ENCODE measurements at places on chromosomes 4 and X. TPM values are rescaled to one million over a fixed set of nuclear protein-coding genes. Genes with fewer than 3 reads are reported as not detected.

- DNase-seq: no peak
Measured at GRCh38 chrX:39133971-39134370, 332.7 kb downstream of the MID1IP1 start.

DNA sequence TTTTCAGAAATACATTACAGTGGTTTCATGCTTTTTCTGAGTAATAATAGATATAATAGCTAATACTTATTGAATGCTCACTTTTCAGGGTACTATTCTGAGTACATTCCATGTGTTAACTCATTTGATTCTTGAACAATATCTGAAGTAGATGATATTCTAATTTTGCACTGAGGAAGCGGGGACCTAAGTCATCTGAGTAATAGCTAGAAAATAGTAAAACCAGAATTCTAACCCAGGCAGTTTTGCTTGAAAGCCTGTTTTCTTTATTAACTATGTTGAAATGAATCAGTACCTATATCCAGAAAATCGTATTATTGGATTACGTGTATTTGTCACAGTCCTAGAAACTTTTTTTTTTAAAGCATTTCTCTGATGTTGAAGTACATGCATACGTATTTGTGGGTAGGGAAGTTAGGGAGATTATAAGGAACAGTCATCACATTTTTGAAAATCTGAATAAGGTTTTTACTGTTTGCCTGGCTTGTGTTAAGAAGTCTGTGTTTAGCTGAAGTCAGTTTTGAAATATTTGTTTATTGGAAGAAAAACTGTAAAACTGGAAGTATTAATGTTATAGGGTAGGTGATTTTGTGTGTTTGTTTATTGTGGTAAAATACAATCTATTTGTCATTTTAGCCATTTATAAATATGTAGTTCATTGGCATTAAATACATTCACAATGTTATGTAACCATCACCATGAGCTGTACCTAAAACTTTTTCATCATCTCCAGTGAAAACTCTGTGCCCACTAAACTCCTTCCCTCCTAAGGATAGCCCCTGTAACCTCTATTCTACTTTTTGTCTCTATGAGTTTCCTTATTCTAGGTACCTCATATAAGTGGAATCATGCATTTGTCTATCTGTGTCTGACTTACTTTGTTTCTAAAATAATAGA is 55.3 kb downstream of the FIP1L1 start:
- no peak for DNase-seq

DNA sequence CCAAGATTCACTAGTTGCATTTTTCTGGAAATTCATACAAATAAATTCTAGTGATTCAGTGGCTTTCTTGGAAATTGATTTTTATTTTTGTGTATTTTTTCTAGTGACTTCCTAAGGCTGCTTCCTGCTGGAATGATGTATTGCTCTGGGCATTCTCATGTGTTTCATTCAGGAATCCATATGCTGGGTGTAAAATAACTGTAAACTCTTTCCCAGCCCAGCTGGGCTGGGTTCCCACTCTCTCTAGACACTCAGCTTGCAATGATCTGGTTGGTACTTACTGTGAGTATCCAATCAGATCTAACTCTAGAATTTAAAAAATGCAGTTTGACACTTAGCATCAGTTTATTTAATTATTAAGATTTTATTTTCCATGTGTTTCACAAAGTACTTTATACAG is 882.2 kb downstream of the STIM2 start:
- DNase-seq: no peak

GRCh38 chr4:145890689-145891088 is 47.9 kb downstream of the ZNF827 start:
- DNase-seq: no peak

- DNase-seq: no peak
Measured at GRCh38 chr4:117987464-117987863, 46.8 kb upstream of the NDST3 start.

GRCh38 chr4:147610686-147611085 is 6.5 kb upstream of the TMEM184C start:
- no peak for DNase-seq

DNA sequence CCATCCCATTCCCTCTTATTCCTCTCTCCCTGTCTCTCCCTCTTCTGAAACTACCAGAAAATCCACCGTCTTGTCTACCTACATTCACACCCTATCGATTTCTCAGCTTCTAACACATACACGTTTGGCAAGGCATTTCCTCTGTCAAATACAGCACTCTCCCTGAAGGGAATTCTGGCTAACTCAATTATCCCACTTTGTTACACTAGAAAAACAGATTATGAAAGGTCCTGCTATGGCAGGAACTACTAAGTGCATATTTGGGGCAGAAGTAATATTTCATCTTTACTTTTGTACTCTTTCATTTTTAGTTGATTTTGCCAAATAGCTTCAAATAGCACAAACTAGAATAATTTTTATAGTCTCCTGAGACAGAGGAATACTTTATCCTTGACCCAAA is 46.6 kb upstream of the KLHL8 start:
- no peak for DNase-seq

- DNase-seq: no peak
Measured at GRCh38 chrX:153435845-153436244, 10.0 kb downstream of the TREX2 start.

GRCh38 chr4:117357437-117357836 is 272.1 kb upstream of the TRAM1L1 start:
- no peak for DNase-seq

GRCh38 chrX:136220951-136221350 is 30.2 kb downstream of the MAP7D3 start:
- DNase-seq: no peak

DNA sequence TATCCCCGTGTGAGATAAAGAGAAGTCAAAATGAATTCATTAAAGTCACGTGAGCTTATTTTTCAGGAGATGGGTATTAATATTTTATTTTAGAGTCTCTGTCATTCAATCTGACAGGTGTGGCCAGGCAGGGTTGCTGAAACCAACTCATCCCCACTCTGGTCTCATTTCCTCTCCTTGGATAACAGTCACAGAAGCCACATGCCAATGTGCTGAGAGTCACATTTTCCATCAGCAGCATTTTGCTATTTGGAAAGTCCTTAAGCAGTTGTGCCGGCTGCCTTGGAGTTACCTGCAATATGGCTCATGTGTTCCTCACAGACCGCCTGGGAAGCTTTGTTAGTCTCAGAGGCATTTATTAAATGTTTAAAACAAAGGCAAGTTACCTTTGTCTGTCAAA is 302.3 kb downstream of the DCHS2 start:
- no peak for DNase-seq

- DNase-seq: peak; percentile 74
Measured at GRCh38 chrX:101450961-101451360, 34.3 kb upstream of the ARMCX4 start.

GRCh38 chr4:5222951-5223350 is 171.7 kb downstream of the STK32B start:
- DNase-seq: no peak

GRCh38 chr4:46844325-46844917 is 64.6 kb downstream of the COX7B2 start:
- DNase-seq: no peak

GRCh38 chr4:127045861-127046260 is 586.9 kb upstream of the INTU start:
- no peak for DNase-seq

DNA sequence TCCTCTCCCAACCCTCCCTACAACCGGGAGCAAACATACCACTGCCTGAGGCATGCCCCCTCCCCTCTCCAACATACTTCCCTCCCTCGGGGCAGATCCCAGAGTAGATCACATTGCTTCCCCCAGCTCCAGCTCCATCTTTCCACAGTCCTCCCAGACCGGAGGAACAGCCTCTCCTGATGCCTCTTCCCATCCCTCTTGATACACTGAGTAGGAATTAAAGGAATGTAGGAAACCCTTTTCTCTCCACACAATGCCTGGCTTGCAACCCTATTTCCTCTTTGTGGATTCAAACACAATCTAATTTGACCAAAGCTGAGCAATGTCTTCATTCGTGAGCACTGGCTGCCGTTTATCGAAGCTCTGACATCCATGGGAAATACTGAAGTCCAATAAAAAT is 339.8 kb downstream of the BCOR start:
- no peak for DNase-seq

DNA sequence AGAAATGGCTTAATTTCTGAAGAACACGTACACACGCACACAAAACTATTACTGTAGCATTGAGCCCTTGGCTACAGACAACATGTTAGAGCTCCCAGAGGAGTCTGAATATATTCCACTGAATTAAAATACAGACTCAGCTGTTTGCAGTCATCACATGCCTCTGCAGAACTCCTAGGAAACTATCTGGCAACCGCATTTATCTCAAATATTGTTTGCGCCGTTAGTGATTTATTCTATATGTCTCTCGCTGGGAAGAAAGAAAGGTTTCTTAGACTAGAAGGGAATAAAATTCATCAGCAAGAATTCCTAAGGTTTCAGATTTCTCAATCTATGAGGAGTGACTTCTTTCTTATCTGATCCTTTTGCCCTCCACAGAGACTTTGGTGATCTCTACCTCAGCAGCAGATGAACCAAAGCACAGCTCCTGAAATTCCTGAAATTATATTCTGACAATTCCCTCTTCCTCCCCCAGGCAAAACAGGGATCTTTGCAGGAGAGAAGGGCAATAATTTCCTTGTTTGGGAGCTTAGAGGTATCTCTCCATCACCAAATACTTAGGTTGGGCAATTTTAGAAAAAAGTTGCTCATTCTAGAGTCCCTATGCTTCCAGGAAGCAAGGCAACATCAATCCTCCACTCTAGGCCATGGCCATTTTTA is 199.2 kb downstream of the APBB2 start:
- no peak for DNase-seq

- no peak for DNase-seq
Measured at GRCh38 chr4:109574931-109575804, 15.1 kb downstream of the MCUB start.

GRCh38 chr4:185878633-185879032 is 66.6 kb upstream of the SORBS2 start:
- no peak for DNase-seq

GRCh38 chr4:152039691-152040090 is 278.9 kb upstream of the GATB start:
- no peak for DNase-seq

DNA sequence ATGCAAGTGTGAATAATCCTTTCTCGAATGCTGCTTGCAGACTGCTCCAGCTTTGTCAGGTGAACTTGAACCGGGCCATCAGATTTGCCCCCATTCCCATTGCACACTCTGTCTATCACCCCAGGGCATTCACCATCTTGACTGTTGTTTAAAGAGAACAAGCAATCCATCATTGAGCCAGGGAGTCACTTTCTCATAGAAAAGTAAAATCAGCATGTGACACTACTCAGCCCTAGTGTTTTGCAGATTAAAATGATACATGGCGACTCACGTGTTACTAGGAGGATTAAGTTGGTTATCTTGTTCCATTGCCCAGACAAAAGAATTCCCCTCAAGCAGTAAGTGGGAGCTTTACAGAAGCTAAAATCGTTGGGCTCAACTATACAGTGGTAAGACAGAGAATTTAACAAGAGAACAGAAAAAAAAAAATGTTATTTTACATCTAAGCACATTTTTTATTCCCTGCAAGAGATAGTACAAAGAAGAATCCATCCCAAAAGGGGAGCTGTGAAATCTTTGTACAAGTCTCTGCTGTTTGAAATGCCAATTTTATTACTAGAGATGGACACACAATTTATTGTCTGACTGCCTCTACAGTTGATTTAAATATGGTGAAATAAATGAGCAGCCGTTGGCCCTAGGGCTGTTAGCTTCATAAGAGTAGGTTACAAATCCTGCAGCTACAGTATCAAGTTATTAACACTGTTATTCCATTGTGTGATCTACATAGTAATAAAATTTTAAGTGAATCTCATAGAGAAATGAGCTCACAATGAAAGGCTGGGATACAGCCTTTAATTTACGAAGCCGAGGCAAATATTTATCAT is 67.5 kb downstream of the NEUROG2 start:
- DNase-seq: no peak

DNA sequence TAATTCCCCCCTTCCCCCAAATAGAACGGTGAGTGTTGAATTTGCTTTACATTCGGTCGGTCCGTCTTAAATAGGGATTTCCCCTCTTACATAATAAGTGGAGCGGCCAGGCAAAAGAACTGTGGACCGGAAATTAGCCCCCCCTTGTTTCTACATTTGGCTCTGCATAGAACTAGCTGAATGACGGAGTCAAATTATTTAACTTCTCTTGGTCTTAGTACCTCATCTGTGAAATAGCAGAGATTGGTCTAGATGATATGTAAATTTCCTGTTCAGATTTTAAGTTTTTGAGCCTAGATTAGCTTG is 1.3 kb downstream of the SPATA18 start:
- no peak for DNase-seq

DNA sequence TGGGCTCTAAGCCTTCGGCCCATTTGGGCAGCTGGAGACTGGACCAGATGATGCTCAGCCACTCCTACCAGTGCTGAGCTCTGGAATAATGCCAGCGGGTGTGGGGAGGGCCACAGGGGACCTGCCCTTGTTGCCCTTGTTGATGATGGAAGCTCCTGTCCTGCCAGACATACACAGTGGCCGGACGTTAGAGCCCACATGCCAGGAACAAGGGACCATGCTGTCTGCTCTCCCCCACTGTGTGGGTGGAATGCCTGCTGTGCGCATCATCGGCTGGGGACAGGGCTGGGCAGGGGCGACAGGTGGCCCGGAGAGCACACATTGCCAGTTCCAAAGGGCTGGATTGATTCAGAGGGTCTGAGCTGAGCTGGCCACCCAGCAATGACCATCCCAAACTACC is 2.0 kb downstream of the ABLIM2 start:
- DNase-seq: peak; percentile 40

DNA sequence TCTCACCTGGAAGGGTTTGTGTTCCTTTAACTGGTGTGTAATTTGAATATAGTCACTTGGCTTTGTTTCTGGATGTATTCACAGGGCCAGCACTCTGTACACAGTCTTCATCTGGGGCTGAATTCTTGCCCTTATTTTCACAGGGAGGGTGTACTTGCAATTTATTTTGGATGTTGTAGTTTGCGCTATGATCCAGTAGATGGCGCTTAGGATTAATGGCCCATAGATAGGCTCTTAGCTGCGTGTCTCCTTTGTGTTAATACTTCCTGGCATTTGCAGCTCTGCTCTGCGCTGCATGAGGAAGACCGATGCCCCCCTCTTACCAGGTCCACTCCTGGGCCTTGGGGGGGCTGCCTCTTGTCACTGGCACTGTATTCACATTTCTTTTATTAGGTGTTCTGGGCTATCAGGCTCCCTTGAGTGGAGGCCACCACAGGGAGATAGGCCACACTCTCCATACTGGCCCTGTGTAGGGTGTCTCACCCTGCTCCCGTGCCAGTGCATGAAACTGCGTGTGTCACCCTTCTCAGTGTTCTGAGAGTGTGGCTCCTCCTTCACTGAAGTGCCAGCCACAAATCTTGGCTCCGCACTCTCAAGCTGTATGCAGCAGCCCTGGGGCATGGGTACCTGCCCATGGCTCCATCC is 562.2 kb downstream of the ZIC3 start:
- no peak for DNase-seq

GRCh38 chrX:16114611-16115010 is 8.8 kb upstream of the GRPR start:
- DNase-seq: no peak

- peak; percentile 55 for DNase-seq
Measured at GRCh38 chr4:8846046-8846720, 25.5 kb downstream of the HMX1 start.

- peak; percentile 7 for DNase-seq
Measured at GRCh38 chr4:61984260-61984909, 784.3 kb downstream of the ADGRL3 start.

Gene OTC
- not detected for total RNA-seq

Gene NPY1R
- 0.46 TPM for total RNA-seq

Gene MAMLD1
- total RNA-seq: 1.8 TPM

Gene CT45A5
- not detected for total RNA-seq

Gene HELT
- not detected for total RNA-seq

Gene PDHA1
- 1,288 TPM for total RNA-seq

Gene CDX4
- not detected for total RNA-seq

Gene S100P
- not detected for total RNA-seq

Gene UGT8
- not detected for total RNA-seq

Gene TLR10
- not detected for total RNA-seq

Data from Right ventricle myocardium inferior (tissue), 1 donor.